Cerebellar nuclear complex (tissue), 1 donor: ENCODE measurements at places on chromosomes 7 and 10.

- no peak for DNase-seq
Measured at GRCh38 chr7:36734731-36735130, 10.4 kb upstream of the AOAH start.

DNA sequence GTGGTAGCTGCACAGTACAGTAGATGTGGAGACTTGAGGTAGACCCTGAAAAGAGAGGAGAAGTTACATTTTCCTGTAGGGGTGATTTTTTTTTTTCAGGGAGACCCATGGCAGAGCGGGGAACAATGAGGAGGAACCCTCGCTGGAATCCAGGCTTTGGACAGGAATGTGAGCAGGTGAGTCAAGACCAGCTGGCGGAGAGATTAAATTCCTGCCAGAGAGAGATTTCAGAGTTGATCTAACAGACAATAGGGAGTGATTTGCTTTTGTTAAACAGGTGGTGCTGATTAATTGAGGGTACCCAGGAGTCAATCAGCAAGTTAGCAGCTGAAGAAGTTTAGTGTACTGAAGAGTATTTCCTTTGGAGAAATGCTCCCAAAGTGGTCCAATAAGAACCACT lies 41.6 kb upstream of the MINDY3 start:
- DNase-seq = no peak

- DNase-seq = no peak
Measured at GRCh38 chr7:55593515-55594318, 21.4 kb upstream of the VOPP1 start.

- no peak for DNase-seq
Measured at GRCh38 chr10:119190353-119190752, 11.7 kb upstream of the PRDX3 start.

GRCh38 chr10:130399425-130399950 lies 263.3 kb downstream of the GLRX3 start:
- no peak for DNase-seq

DNA sequence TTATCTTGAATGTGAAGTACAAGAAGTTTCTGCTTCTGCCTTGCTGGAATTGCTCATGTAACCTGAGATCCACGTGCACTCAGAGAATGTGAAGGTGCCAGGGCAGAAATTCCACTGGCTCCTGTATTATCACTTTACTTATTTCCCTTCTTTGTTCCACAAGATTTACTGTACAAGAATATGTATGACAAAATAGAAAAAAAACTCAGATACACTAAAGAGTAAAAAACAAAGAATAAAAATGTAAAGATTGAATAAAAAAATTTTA lies 43.0 kb downstream of the PLCE1 start:
- no peak for DNase-seq

- DNase-seq = no peak
Measured at GRCh38 chr10:13347043-13347499, 1.0 kb downstream of the SEPHS1 start.

GRCh38 chr10:13915710-13916109 lies 328.9 kb downstream of the PRPF18 start:
- DNase-seq = no peak

DNA sequence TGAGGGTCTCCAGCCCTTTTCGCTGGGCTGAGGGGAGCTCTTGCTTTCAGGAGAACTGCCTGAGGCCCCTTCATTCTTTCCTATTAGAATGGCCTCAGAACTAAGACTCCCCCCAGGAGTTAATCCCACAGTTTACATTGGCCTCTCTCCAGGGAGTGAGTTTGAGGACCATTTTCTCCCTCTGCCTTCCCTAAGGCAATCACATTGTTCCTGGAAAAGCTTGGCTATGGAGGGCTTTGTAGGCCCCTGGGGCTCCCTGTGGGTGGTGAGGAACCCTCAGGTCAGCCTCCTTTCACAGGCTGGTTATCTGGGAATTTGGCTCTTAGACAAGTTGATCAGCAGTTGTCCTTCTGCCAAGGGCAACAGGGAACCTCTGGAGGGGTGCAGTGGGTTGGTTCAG lies 343.7 kb downstream of the RPS24 start:
- no peak for DNase-seq

- no peak for DNase-seq
Measured at GRCh38 chr10:124448696-124449169, 1.1 kb downstream of the NKX1-2 start.

- no peak for DNase-seq
Measured at GRCh38 chr7:25359471-25360059, 131.3 kb upstream of the NPVF start.

GRCh38 chr7:4842319-4843064 lies 19.3 kb downstream of the PAPOLB start:
- no peak for DNase-seq

DNA sequence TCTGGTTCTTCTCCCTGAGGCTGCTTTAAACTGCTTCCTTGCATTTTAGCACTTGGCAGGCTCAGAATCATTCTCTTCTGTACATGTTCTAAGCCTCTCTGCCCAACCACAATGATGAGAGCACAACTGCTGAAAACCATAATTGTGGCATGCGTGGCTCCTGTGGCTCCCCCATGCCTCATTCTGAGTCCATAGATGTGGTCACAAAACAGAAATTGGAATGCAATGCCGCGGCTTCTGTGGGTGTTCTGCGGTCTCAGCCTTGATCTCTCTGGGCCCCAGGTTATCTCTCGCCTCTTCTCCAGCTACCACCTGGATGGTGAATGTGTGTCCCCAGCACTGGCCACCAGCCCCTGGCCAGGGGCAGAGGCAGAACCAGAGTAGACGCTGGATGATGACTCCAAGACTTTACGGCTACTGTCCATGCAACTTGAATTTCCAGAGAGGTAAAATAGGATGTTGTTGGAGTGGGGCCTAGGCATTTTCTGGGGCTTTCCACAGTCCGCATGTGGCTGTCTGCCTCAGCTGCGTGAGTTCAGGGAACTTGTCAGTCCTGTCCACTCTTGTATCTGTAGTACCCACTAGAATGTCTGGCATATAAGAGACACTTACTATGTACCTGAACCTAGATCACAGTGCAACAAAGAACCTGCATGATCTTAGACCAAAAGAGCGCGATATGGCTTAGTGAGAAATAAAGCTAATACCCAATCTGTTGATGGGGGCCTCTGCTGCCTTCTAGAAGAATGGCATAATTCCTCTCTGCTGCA lies 52.4 kb upstream of the ADRB1 start:
- no peak for DNase-seq

DNA sequence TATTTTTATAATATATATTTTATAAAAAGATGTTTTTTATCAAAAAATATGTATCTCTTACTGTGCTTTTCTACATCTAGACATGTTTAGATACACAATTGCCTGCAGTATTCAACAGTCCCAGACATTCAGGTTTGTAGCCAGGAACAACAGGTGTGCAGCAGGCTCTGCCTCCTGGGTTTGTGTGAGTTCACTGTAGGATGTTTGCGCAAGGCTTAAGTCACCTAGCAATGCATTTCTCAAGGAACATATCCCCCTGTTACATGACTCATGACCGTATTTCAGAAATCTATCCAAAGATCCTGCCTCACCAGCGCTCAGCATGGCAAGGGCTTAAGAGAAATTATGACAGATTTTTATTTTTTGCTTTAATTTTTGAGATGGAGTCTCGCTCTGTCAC lies 41.5 kb downstream of the PITRM1 start:
- no peak for DNase-seq

- no peak for DNase-seq
Measured at GRCh38 chr7:4269746-4270145, 412.3 kb upstream of the FOXK1 start.

- no peak for DNase-seq
Measured at GRCh38 chr10:71230656-71231025, 18.3 kb downstream of the UNC5B start.

DNA sequence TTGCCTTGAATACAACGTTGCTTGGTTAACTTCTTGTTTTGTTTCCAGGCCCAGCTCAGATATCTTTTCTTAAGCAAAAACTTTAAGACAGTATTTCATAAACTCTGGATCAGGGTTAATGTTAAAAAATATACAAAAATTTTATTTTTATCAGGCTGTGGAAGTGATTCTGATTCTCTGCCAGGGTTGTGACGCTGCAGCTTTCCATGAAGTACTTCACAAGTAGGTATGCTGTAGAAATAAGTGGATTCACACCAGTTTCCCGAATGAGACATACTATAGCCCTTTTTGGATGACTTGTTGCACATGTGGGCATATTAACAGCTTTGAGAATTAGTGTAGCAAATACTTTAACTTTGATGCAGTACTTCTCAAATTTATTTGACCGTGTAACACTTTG lies 70.1 kb downstream of the CDK14 start:
- DNase-seq = no peak

GRCh38 chr7:153457746-153458145 lies 594.5 kb upstream of the DPP6 start:
- no peak for DNase-seq

- DNase-seq = no peak
Measured at GRCh38 chr7:1360521-1360971, 98.7 kb downstream of the MICALL2 start.

GRCh38 chr10:124678557-124679240 lies 65.5 kb downstream of the FAM53B start:
- DNase-seq = no peak

DNA sequence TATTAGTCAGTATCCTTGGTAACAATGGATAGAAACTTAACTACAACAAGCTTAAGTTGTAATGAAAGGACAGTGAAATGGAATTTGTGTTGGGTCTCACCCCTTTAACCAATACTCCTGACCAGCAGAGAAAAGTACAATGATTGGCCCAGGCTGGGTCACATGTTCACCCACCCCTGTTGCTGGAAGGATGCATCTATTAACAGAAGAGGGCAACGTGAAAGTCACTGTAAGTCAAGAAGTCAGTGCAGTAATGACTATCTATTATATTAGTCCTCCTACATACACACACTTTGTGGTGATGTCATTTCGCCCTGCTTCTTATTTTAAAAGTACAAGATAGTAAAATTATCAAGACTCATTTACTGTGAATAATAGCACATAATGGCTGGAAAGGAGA lies 16.2 kb downstream of the PNLIPRP2 start:
- no peak for DNase-seq

- DNase-seq = no peak
Measured at GRCh38 chr7:1122832-1123501, 35.1 kb downstream of the GPER1 start.

- no peak for DNase-seq
Measured at GRCh38 chr7:43108255-43109011, 4.0 kb upstream of the HECW1 start.

DNA sequence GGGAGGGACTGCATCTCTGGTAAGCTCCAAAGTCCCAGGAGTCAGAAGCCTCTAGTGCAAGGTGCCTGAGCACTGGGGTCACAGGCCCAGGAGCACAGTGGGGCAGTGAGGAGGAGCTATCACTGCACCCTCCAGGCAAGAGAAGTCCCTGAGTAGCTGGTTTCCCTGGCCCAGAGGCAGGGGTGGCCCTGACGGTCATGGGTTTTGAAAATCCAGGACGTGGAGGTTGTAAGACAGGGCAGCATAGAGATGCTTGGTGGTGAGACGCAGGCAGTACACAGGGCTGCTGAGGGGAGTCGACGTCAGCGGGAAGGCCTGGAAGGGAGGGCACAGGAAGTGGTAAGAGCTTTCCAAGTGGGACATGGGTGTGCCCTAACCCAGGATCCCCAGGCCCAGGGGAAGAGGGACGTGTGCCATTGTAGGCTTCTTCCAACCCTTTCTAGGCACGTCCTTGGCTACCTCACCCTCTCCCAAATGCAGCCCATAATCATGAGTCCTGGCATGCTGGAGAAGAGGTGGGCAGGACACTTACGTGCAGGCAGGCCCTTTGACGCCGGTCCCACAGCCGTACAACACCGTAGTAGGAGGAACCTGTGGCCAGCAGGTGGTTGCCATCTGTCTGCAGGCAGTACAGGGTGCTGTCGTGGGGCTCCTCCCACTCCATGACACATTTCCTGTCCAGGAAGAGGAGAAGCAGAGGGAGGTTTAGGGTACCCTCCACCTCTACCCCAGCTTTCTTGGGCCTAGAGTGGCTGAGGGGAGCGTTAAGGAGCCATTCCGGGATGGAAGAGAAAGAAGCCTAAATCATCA lies 23.2 kb downstream of the DPCD start:
- DNase-seq = no peak

- no peak for DNase-seq
Measured at GRCh38 chr7:2230882-2231281, 1.9 kb downstream of the MAD1L1 start.

GRCh38 chr7:125147047-125147446 lies 217.4 kb upstream of the POT1 start:
- DNase-seq = no peak

GRCh38 chr7:985915-986741 lies 3.1 kb downstream of the CYP2W1 start:
- DNase-seq = no peak
